ENCODE measurements at places on chromosomes 7 and 10.

GRCh38 chr10:11713186-11713743 is 28.9 kb upstream of the ECHDC3 start:
- no peak for DNase-seq

DNA sequence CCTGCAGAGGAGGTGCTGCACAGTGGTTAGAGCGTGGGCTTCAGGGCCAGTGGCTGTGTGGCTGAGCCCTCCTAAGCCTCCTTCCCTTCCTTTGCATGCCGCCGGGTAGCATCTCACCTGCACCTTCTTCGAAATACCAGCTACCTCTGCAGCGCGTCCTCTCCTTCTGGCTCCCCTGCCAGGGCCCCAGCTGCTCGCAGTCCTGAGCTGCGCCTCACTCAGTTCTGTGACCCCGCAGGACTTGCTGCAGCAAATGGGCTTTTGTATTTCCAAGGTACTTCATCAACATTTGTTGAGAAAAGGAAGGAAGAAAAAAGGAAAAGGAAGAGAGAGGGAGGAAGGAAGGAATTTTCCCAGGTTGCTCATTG is 146.7 kb upstream of the PRR15 start:
- no peak for DNase-seq

DNA sequence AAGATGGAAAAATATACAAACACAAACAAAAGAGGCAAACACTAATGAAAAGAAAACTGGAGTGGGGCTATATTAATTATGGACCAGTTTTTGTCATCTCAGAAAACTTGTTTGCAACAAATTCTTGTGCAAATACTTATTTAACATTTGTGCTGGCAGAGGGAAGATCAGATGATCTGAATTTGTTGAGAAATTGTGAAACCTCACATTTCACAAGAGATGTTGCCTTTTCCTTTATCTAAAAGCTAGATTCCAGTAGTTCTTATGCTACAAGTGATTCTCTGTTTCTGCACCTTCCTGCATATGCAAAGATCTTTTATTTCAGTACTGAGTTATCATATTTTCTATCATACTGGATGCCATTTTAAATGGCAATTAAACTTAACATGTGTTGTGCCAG is 320.7 kb downstream of the SUGCT start:
- DNase-seq = no peak

- DNase-seq = no peak
Measured at GRCh38 chr7:23347033-23347681, 48.0 kb downstream of the MALSU1 start.

DNA sequence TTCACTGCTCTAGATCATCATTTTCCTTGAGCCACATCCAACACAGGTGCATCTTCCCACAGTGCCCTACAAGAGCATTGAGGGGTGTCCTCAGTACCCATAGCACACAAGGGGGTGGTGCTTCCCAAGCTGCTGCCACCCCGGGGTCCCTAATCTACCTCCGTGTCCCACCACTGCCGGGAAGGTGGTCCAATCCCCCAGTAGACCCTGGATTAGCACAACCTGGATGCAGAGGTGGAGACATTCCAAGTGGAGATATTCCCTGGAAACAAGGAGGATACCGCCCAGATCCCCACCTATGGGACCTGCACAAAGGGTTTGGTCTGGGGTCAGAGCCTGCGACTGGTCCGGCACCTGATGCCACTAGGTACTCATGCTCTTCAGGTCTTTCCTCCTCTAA is 284.8 kb upstream of the PPP2R2D start:
- DNase-seq = no peak

- no peak for DNase-seq
Measured at GRCh38 chr7:93575555-93576399, 1.3 kb upstream of the CALCR start.

- DNase-seq = no peak
Measured at GRCh38 chr7:25594122-25594521, 365.8 kb upstream of the NPVF start.

DNA sequence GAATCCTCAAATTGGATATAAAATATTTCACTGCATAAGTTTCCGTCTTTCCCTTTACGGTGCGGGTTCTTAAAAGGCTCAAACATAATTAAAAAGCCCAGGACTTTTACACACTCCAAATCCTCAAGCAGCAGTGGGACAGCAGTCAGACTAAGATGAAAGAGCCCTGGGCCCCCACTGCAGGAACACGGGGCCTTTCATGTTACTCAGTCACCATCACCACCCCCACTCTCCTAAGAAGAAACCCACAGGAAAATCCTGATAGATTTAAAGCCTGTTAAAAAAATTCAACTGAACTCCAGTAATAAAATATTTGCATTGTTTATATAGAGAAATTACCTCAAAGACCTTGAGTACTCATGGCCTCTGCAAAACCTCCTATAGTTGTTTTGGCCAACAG is 74.0 kb upstream of the TRIL start:
- DNase-seq = no peak

GRCh38 chr7:32458025-32458424 is 32.2 kb downstream of the LSM5 start:
- no peak for DNase-seq

DNA sequence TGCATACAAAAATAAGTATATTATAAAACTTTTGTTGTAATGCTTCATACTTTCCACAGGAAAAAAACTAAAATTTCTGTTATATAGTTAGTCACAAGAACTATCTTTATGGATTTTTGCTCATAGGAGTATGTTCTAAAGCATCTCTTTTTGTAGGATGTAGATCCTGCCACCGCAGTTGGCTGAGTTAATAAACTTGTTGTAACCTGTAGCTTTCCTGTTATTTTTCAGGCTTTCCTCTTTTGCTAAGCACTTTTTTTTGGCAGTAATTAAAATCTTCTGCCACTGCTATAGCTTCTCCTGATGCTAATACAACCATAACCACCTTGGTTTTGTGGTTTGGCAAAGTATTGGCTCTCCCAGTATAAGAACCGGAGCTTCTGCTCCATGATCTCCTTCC is 60.3 kb downstream of the WNT2 start:
- no peak for DNase-seq

DNA sequence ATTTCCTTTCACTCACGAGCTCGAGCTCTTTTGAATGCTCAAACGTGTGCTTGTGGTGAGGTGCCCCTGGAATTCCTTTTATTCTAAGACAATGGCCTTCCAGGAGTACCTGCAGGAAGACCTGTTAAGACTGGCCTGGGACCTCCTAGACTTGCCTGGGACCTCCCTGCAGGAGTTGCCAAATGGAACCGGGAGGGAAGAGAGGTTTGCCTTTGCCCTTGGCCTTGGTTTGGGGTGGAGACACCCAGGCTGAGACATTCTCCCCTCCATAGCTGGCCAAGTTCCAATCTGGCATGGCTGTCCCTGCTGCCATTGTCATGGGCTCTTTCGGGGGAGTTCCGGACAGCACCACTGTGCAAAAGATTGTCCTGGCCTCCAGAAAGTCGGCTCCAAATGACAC is 39.7 kb downstream of the DNAJB12 start:
- DNase-seq = no peak

GRCh38 chr10:122642726-122643605 is 56.7 kb downstream of the C10orf120 start:
- DNase-seq = no peak

DNA sequence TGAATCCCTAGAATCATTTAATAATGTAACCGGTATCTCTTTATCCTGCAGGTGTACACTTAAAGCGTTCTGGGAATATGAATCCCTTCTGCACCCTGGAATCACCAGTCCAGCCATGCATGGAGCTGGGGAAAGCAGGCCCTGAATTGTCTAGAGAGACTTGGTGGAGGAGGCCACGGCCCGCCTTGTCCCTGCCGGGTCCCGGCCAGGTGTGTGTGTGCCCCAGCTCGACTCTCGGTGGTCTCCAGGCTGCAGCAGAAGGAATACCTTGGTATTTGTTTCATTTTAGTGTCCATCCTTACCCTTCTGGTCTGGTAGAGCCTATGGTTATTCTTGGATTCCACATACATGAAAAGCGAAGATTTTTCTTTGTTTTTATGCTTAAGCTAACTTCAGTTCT is 58.1 kb downstream of the PRPF18 start:
- DNase-seq = no peak

GRCh38 chr7:31707089-31707488 is 20.1 kb downstream of the PPP1R17 start:
- DNase-seq = no peak

GRCh38 chr7:22331704-22332103 is 25.2 kb downstream of the RAPGEF5 start:
- DNase-seq = no peak

- DNase-seq = peak; percentile 52
Measured at GRCh38 chr10:110353244-110354119, 48.8 kb upstream of the SMNDC1 start.

- DNase-seq = no peak
Measured at GRCh38 chr7:155283565-155284194, 14.0 kb upstream of the INSIG1 start.

- DNase-seq = no peak
Measured at GRCh38 chr10:73183667-73184281, 15.9 kb downstream of the FAM149B1 start.

- DNase-seq = no peak
Measured at GRCh38 chr10:127577376-127578258, 28.5 kb downstream of the NPS start.

GRCh38 chr10:62056698-62057097 is 155.2 kb downstream of the ARID5B start:
- DNase-seq = no peak

- DNase-seq = peak; percentile 11
Measured at GRCh38 chr10:1454428-1454827, 282.9 kb downstream of the ADARB2 start.

DNA sequence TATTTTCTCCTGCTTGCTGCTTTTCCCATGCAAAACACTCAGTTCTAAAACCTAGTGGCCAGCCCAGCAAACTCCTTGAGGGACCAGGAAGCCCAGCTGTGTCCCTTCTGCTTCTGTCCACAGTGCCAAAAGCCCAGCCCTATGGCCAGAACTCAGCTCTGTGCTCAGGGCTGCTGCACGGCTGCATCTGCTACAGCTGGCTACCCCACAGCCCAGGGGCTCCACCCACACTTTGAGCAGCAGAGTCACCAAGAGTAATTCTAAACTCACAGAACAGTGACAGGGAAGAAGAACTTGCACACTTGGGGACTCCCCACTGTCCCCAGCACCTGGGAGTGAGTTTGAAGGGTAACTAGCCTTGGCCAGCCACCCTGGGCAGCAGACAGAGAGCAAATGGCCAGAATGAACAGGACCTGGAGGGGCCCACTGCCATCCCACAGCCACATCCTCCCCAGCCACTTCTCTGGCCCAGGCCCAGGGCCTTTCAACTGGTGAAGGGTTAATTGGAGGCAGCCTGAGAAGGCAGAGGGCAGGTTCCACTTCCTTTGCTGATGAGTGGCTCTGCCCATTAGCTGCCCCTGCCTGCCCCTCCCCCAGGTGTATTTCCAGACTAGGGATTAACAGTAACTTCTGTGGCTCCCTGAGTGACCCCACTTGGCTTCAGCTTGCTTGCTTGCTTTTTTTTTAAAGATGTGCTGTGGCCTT is 28.1 kb upstream of the TRIM8 start:
- no peak for DNase-seq

- DNase-seq = no peak
Measured at GRCh38 chr7:106239406-106239805, 45.4 kb downstream of the NAMPT start.

GRCh38 chr10:17454161-17455014 is at the start of gene ST8SIA6:
TSS of gene ST8SIA6 (minus strand) at chr10:17454595. CDS start at chr10:17454255, 340 bp downstream.
- no peak for DNase-seq

GRCh38 chr7:74173491-74173865 is 678 bp upstream of the EIF4H start:
- DNase-seq = no peak

DNA sequence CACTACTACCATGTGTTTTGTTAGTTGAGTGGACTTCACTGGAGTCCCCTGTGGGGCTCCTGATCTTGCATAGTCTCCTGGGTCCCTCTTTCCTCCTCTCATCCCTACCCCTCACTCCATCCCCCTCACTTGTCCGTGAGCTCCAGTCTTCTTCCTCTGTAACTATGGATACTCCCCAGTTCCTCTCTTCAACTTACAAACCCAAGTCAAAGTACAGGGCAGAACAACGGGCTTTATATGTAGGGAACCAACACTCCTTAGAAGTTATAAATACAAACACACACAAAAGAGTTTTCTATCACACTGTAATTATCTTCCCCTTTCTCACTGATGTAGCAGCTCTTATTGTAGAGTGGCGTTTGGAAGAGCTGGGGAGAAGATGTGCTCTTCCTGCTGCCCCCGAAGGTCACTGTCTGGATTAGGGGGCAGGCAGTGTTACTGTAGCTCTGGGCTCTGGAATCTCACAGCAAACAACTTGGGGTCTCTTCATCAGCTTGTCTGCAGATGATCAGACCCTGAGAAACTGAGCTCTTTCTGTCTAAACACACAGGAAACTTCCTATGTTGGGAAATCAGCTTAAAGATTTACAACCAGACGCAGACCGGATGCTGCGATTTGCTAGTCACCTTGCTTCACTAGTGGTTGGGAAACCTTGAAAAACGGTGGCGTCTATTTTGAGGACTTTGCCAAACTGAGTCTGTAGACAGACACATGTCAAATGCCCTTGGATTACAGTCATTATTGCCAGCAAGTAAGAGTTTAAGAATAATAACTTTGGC is 13.6 kb downstream of the SNX10 start:
- DNase-seq = no peak

- DNase-seq = no peak
Measured at GRCh38 chr7:155773531-155773930, 38.7 kb downstream of the SHH start.

DNA sequence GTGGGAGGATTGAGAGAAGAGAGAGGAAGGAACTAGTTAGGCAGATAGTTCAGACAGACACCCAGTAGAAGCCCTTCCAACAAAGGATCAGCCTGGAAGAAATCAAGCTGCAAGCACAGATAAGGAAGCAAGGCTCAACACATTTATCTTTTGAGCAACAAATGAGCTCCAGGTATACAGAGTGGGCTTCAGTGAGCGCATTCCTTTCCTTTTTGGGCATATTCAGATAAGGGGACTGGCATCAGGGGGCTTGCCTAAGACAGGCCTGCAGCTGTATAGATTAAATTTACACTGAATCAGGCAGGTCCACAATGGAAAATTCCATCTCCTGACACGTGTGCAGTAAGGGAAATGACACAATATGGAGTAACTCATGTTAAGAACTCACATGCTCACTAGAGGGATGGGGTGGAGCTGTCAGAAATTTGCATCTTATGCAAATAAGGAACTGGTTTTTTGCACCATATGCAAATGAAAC is 147.2 kb downstream of the AKR1D1 start:
- DNase-seq = no peak

DNA sequence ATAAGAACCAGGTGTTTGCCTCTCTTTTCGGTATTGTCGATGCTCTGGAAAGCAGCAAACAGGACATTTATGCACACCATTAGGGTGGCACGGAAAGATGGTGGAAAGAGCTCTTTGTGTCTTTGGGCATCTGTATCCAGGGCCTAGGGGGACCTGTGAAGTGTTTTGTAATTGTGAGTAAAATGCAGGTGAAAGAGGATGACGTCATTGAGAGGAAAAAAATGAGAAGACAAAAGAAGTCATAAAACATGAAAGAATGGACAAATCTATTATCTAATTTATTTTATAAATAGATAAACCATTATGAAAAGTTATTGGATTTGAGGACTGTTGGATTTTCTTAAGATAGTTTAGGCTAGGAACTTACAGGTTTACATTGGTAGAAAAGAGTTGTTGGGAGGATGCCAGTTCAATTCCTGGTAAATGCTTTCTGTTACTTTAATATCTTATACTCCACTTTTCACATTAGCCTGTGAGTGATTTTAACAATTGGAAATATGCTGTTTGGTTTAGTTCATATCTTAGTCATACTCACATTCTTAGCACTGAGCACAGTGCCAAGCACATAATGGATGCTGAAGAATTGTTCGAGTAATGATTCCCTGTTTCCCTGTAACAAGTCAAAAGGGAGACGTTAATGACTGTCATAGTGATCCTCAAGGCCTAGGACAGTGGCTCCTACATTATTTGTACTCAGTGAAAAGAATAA is 62.6 kb downstream of the EXOC4 start:
- no peak for DNase-seq

- DNase-seq = no peak
Measured at GRCh38 chr10:79203833-79204232, 135.1 kb downstream of the ZMIZ1 start.
